ENCODE measurements at places on chromosomes 4 and X.

DNA sequence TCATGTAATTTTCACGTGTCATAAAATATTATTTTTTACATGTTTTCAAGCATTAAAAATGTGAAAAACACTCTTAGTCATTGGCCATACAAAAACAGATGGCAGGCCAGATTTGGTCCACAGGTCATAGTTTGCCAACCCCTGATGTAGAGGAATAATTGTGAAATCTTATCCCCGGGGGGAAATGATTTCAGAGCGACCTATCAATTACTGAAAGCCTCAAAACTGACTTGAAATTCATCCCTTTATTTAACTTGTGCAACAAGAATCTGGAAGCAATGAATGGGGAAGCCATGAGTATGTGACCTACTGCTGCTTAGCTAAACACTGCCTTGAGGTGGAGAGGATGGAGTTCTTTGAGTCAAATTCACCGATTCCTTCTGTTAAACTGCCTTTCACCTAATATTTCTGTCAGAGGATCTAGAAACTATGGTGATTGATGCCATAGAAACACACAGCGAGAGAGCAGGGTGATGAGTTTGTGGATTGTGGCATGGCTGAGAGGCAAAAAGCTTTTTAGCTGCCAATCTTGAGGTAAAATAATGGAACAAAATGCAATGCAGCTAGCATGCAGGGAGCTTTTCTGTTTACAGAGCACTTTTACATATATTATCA, 30.3 kb upstream of the BRS3 start:
- DNase-seq: no peak

- no peak for DNase-seq
Measured at GRCh38 chrX:72001471-72001870, 90.8 kb downstream of the NHSL2 start.

DNA sequence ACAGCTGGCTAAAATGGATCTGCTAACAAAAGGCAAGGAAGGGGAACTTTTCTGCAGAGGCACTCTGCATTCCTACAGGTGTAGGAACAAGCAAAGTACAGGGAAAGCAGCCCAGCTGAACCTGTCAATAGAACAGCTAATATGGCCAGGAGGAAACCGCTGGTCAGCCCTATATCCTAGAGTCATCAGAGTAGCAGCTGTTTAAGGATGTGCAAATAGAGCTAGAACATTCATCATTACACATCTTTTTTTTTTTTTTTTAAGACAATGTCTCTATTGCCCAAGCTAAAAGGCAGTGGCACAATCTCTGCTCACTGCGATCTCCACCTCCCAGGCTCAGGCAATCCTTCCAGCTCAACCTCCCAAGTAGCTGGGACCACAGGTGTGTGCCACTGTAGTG, 163.0 kb downstream of the BTC start:
- DNase-seq: no peak

- DNase-seq: no peak
Measured at GRCh38 chr4:95411371-95412088, 137.2 kb downstream of the UNC5C start.

DNA sequence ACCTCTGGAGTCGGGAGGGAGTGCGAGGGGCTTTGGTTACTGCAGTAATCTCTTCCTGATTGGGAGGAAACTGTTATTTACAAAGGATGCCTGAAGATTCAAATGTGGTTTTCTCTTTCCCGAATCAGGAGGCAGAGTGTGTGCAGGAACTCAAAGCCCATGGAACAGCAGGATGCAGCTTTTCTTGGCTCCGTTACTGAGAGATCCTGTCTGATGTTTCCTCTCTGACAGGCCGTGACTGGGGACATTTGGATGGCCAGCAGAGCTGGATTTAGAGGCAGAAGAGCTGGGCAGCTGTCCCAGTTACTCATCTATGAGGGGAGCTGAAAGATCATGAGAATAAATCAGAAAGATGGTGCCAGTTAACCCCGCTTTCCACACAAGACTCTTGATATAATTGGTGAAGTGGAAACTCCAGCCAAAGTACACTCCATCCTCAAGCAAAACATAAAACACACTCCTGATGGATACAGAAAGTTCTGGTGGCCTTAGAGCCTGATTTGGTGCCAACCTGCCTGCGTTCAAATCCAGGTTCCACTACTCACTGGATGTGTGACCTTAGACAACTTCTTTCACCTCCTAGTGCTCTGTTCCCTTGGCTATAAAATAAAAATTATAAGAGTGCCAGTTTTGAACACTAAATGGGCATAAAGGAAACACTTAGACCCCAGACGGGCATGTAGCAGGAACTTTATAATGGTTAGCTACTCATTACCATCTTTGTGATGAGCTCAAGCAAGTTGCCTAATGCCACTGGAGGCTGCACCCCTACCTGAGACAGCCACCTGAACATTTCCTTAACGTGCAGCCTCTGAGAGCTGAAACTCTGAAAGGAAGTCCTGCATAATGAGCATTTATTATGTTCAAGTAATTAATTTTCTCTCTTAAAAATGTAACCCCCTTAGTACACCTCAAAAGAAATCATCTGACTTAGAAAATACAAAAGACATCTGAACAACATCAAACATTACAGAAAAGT, 349.0 kb upstream of the GATB start:
- no peak for DNase-seq

DNA sequence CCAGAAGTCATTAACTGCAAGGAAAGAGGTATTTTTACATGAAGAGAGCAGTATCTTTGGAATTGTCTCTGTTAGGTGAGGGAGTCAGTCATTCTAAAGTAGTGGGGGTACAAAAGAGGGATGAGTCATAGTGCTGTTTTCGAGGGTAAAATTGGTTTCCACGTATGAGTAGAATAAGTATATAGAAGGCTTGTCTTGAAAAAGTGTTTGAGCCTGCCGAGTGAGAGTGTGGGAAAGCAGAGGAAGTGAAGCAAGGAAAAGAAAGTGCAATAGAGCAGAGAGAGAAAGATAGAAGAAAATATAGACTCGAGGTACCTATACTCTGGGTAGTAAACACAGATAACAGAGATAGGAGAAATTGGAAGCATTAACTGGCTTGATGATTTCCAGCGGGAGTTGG, 696.4 kb downstream of the DMD start:
- DNase-seq: no peak

- DNase-seq: no peak
Measured at GRCh38 chr4:67762086-67762485, 7.9 kb upstream of the GNRHR start.

- DNase-seq: no peak
Measured at GRCh38 chr4:40143926-40144508, 52.8 kb upstream of the RHOH start.

DNA sequence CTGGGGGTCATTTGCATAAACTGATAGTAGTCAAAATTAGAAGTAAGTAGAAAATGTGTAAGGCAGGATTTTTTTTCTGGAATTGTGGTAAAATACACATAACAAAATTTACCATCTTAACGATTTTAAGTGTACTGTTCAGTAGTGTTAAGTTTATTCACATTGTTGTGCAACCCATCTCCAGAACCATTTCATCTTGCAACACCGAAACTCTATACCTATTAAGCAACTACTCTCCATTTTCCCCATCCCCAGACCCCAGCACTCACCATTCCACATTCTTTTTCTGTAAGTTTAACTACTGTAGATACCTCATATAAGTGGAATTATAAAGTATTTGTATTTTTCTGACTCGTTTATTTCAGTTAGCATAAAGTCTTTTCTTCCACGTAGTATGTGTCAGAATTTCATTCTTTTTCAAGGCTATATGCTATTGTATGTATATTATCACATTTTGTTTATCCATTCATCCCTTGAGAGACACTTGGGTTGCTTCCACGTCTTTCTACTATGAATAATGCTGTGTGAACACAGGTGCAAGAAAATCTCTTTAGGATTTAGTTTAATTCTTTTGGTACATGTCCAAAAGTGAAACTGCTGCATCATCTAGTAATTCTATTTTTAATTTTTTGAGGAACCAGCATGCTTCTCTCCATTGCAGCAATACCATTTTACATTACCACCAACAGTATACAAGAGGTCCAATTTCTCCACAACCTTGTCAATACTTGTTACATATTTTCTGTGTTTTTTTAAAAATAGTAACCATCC, 39.1 kb upstream of the NSUN7 start:
- no peak for DNase-seq

- no peak for DNase-seq
Measured at GRCh38 chr4:74944354-74944793, 11.5 kb downstream of the PARM1 start.

DNA sequence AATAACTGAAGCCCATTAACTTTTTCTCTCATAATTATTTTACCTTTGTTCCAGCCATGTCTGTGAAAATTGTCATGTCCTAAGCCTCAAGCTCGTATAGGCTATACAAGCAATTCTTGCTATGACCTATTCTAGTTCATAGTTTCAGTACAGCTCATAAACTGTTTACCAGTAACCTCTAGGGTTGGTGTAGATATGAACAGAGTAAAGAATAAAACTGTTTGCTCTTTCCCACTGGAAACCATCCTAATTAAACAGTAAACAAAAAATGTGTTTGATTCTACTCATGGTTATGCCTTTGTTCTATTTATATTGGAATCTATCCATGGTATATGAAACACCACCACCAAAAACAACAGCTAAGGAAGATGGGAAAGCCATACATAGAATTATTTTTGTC, 1444.0 kb upstream of the PCDH7 start:
- DNase-seq: no peak

DNA sequence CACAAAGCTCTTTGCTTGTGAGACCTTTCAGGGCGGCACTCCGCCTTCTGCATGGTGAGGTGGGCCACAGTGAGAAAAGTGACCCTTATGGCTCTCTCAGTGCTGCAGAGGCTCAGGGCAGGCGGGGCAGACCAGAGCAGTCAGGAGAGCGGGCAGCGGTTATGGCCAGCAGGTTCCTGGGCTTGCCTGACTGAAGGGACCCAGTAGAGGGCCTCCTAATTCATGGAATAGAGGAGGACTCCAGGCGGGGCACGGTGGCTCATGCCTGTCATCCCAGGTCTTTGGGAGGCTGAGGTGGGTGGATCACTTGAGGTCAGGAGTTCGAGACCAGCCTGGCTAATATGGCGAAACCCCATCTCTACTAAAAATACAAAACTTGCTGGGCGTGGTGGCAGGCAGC, 91.4 kb downstream of the CLNK start:
- no peak for DNase-seq

- DNase-seq: no peak
Measured at GRCh38 chrX:150696331-150696730, 3.1 kb downstream of the MTMR1 start.

DNA sequence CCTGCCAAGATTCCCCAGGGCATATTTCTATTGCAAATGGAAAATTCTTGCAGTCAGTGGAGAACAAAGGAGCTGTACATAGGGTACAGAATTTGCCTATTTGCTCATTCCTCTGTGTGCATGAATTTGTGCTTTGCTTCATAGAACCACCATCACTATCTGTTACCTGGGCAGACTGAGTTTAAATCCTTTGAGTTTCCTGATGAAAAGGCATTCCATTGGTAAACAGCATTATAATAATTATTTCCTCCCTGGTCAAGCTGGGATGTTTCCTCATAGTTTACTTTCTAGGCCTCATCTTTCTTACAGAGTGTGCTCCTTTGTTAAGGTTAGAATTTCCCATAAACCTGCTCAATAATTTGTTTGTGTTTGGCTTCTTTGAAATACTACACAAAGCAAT, 809 bp upstream of the SLC6A14 start:
- no peak for DNase-seq

DNA sequence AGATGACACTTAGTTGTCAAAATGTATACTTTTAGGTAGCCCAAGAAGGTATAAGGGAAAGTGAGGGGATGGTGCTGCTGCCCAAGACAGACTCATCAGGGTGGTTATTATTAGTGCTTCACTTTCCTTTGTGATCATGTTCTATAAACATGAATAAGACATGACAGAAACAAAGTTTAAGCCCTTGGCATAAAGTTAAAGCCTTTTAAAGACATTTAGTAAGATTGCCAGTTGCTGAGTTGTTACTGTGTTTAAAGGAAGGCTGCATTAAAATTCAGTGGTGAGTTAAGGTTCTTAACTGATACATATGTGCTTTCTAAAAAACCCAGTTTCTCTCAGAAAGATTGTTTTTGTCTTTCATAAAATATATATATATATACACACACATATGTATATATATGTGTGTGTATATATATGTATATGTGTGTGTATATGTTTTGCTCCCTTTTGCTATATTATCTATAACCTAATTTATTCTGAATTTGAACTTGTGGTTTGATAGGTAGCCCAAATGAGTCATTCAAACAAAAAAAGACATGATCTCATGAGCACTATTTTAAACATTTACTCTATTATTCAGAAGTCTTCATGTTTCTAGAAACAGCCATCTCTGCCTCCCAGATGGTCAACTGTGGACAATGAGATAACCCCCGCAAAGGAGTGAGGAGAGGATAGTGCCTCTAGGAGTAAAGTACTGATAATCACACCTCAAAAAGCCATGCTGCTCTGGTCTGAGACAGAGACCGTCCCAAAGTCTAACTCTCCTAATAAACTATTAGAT, 98.1 kb upstream of the OTUD4 start:
- no peak for DNase-seq

DNA sequence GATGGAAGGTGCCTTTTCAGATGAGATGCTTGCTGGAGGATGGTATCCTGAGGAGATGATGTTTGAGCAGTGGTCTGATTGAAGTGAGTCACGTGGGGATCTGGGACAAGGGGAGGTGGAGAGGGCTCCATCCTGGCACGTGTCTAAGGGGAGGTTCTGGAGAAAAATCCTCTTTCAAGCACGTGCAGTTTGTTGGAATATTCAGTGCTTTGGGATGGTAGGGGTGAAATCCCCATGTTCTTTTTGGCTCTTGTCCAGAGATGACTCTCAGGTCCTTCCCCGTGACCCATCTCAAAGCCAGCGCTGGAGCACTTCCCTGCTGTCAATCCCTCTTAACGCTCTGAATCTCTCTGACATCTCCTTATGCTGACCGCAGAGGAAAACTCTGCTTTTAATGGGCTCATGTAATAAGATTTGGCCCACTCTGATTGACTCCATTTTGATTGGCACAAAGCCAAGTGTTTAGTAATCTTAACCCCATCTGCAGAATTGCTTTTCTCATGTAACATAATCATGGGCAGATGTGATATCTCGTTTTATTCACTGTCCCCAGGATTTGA, 10.8 kb upstream of the KLKB1 start:
- DNase-seq: no peak

- no peak for DNase-seq
Measured at GRCh38 chrX:30798810-30799209, 90.2 kb downstream of the TAB3 start.

DNA sequence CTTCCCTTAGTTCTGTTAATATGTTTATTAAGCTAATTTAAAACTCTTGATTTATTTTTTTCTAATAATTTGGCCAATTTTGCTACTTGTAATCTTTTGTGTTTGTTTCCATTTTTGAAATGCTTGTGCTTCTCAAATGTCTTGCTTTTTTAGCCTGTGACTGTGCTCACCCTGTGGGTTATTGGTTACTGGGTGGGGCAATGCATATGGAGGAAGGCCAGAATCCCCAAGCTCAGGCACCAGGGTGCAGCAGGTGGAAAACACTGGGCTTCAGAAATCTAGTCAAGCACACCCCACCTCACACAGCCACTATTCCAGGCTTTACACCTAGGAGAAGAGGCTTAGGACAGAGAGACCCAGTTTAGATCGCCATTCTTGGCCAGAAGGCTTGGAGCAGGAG, 33.1 kb downstream of the ETNPPL start:
- no peak for DNase-seq

- DNase-seq: no peak
Measured at GRCh38 chr4:82721819-82722423, 76.7 kb downstream of the SCD5 start.

Data from AG04450 (cell line).